Skin of body (tissue), 3 donors: ENCODE measurements at places on chromosomes 4 and X. TPM values are rescaled to one million over a fixed set of nuclear protein-coding genes. Genes with fewer than 3 reads are reported as not detected.

GRCh38 chr4:87391576-87392054, 627 bp upstream of the HSD17B11 start:
- no peak for DNase-seq

DNA sequence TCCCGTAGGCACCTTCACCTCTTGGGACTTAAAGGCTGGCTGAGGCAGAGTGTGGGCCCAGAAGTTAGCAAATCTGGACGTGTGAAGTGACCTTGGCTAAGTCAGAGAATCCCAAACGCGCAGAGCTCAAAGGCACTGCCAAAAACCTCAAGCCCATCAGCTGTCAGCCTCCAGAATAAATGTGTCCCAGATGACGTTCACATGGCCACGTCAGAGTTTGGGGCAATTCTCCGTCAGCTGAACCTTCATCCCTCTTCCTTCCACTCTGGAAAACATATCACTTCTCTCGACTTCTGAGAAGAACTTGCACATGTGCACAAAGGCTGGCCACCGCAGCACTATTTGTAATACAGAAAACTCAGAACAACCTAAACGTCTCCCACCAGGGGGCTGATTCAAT, 35.7 kb upstream of the APLN start:
- DNase-seq, result peak; percentile 76

DNA sequence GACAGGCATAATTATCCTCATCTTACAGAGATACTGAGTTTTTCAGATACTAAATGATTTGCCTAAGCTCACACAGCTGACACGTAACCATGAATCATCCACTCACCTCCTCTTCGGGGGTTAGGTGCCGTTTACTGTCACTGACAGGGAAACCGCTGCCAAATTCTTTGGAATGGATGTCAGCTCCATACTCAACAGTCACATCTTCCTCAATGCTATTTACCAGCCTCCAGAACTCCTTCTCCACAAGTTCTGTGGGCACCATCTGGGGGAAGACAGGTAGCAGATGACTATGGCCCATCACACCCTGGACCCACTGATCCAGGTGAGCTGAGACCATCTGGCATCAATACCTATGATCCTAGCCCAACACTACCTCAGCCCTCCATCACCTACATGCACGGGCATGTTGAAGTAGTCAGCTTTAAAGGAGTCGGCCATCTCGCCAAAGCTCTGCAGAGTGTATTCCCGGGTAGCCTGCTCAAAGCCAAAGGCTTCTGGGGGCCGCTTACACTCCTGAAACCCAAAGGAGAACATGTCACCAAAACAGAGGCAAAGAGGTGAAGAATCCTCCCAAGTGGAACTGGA, 13.5 kb downstream of the KDM5C start:
- no peak for DNase-seq

DNA sequence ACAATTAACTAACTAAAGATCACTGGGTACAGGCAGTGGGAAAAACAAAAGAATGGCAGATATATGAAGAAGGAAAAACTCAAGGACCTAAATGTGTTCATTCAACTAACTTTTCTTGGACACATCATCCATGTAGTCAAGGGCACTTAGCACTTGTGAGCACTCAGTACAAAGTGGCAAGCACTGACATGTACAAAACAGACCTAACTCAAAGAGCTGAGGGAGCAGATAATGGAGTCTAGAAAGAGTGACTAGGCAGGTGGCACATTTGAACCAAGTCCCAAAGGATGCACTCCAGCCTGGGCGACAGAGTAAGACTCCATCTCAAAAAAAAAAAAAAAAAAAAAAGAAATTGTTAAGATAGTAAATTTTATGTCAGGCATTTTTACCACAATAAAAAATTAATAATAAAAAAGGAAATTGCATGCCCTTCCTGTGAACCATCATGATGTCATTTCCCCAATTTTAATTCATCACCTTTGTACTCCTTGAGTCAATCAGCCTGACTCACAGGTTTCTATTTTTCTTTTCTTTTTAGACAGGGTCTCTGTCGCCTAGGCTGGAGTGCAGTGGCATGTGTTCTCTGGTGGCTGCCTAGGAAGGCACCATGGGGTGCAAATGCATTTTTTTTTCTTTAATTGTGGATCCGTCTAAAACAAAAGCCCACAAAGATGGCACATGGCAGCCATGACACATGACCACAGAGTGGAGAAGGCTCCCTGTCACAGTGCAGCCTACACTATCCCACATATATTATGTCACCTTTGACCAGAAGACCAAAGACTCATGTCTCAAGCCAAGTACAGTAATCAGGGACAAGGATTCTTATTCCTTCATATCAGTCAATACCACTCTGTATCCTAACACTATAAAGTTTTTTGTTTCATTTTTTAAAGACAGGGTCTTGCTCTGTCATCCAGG, 91.9 kb downstream of the CHST7 start:
- DNase-seq, result no peak

GRCh38 chr4:84957514-84958420, 8.7 kb downstream of the WDFY3 start:
- DNase-seq, result no peak

DNA sequence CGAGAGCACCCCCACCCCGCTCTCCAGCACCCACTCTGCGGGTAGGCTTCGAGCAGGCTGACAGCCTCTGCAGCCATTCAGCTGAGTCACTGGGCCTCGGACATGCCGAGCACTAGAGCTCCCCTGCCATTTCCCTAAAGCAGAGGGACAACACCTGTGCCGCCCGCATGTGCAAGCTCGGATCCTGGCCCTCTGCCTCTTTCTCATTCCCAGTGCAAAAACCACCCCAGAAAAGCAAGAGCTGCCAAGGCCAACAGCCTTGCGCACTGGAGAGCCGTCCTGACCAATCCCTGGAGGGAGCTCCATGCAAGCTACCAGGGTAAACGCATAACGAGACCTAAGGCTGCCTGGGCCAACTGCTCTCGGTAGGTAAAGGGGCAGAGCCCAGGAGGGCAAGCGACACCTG, 5.3 kb downstream of the HCFC1 start:
- no peak for DNase-seq

GRCh38 chrX:133677123-133678063, 262.1 kb upstream of the GPC4 start:
- DNase-seq, result no peak

DNA sequence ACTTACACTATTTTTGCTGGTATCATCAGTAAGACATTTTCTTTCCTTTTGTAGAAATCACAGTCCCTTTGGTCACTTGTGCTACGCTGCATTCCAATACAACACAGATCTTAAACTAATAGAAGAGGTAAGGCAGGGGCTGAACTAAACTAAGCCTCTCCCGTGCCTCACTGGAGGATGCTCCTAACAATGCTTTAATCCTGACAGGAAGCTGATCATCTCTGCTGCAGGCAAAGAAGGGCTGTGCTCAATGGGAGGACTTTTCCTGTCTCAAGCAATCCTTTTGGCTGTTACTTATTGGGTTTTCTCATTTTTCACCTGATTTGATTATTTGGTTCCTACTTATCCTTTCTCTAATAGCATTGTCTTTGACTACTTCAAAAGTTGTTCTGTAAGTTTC, 583.1 kb downstream of the INPP4B start:
- DNase-seq, result no peak

DNA sequence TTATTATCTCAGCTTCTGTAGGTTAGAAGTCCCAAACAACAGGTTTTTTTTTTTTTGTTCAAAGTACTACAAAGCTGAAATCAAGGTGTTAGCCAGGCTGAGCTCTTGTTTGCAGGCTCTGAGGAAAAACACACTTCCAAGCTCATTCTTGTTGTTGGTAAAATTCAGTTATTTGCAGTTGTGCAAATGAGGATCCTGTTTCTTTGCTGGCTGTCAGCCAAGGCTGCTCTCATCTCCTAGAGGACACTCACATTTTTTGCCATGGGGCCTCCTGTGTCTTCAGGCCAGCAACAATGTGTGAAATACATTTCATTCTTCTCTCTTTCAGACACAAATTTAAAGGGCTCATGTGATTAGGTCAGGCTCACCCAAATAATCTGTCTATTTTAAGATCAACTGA, 60.3 kb upstream of the HSD17B10 start:
- DNase-seq, result no peak

The WDR13 gene
- total RNA-seq, result 38.6 TPM

The FAM184B gene
- 0.69 TPM for total RNA-seq

The UGT2B11 gene
- not detected for total RNA-seq

The ARL9 gene
- 0.10 TPM for total RNA-seq
